ENCODE measurements at places on chromosomes 1 and 21. TPM values are rescaled to one million over a fixed set of nuclear protein-coding genes. Genes with fewer than 3 reads are reported as not detected.

- no peak for DNase-seq
Observed at GRCh38 chr21:32909393-32909792, 116.3 kb upstream of the OLIG2 start.

DNA sequence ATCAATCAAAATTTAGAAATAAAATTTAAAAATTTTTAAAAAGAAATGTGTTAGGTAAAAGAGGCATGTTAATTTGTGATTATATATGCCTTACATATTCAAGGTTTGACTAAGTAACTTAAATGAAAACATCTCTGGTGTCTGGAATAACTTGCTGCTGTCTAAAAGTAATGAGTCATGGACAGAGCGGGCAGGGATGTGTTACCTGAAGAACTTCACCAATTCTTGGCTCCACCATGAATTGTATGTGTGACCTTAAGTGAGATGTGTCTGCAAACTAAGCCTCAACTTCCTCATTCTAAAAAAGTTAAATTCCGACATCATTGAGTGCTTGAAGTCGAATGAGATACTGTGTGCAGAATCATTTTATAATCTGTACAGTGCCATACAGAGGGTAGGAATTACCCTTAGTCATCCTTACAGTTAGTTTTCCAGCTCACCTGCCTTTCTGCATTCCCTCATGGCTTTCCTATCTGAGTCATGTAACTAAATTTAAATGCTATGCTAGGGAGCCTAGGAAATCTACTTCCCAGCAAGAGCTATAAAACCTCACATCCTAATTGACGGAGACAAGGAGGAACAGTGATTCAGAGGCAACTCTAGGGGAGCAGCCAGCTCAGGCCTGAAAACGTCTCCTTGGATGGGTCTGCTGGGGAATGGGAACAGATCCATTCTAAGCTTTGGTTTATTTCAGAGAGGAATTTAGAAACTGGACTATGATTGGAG lies 100.7 kb upstream of the TSPAN2 start:
- DNase-seq: peak; percentile 83

GRCh38 chr1:230074762-230075161 lies 7.7 kb downstream of the GALNT2 start:
- DNase-seq: no peak

DNA sequence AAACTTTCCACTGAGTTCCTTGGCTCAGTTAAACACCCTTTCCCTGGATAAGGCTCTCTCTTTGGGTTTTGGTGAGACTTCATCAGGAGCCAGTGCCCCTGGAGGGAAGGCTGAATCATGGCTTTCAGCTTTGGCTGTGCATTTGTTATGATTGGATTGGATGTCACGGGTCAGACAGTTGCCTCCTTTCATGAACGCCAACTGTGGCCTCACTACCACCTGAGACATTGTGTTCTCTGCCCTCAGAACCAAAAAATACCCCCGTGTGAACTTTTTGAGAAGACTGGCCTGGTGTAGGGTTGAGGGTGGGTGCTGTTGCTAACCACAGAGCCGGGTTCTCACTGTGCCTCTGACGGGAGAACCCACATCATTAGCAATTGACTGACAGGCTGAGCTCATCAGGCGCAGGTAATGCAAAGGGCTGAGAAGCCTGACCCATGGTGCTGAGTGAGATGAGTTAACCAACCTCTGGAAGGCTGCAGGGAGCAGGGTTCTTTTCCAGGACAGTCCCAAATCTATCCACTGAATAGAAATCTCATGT lies 65.6 kb downstream of the HHAT start:
- DNase-seq: no peak

GRCh38 chr1:90341516-90341915 lies 346.6 kb downstream of the ZNF326 start:
- no peak for DNase-seq

DNA sequence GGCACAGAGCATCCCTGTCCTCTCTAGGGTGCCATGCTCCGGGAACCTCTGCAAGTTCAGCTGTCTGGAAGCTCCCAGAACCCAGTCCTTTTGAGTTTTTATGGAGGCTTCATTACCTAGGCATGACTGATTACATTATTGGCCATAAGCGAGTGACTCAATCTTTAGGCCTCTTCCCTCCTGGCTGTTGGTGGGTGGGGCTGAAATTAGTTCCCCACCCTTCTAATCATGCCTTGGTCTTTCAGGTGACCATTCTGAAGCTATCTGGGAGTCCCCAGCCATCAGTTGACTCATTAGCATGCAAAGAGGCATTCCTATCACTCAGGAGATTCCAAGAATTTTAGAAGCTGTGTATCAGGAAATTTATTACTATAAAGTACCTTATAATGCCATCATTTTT lies 46.6 kb downstream of the WLS start:
- DNase-seq: no peak

- no peak for DNase-seq
Observed at GRCh38 chr1:175755516-175756070, 12.2 kb upstream of the TNR start.

- no peak for DNase-seq
Observed at GRCh38 chr1:230026572-230026971, 40.5 kb upstream of the GALNT2 start.

- no peak for DNase-seq
Observed at GRCh38 chr1:198806861-198807260, 168.0 kb downstream of the PTPRC start.

DNA sequence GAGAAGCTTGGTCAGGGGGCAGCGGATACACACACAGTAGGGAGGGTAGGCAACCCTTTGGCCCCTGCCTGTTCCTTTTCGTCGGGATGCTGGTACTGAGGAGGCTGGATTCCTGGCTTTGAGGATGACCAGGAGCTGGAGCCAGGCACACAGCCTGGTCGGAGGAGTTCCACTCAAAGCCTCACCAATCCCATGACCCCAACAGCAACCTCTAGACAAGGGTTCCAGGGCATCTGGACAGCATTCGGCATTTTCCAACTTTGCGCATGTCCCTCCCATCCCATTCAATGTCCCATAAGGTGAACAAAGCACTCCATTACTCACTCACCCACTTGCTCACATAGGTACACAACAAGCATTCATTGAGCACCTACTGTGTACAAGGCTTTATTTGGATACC lies 42.6 kb upstream of the HMGB4 start:
- no peak for DNase-seq

GRCh38 chr21:44059710-44060109 lies 47.5 kb upstream of the PWP2 start:
- DNase-seq: peak; percentile 15

CBR3 gene
- 22.7 TPM for total RNA-seq

PDE9A gene
- total RNA-seq: not detected

Data from osteoblast (primary cell).